ENCODE measurements at places on chromosomes 1 and 21.

DNA sequence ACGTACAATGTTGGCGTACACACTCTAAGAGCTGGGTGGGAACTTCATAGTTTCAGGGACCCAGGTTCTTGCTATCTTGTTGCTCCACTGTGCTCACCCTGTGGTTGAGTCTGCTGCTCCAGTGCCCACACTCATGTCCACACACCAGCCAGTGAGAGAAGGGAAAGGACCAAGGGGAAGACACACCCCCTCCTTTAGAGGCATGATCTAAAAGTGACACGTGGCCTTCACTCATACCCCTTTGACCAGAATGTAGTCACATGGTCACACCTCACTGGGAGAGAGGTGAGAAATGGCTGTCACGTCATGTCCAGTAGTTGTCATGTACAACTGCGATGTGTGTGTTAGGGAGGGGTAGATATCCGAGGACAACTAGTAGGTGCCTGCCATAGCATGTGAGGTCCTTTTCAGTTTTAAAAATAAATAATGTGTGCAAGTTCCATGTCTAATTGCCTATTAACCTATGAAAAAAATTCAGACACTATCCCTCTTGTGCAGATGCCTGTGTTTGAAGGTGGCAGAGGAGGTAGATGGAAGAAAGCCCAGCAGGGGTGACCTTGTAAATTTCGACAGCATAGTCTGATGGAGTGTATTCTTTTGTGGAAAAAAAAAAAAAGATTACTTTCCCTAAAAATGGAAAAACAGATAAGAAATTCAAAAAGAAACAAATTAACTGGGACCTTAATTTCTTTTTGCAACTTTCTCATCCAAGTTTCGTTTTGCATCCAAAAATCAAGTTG lies 149.6 kb downstream of the C1orf21 start:
- no peak for DNase-seq

DNA sequence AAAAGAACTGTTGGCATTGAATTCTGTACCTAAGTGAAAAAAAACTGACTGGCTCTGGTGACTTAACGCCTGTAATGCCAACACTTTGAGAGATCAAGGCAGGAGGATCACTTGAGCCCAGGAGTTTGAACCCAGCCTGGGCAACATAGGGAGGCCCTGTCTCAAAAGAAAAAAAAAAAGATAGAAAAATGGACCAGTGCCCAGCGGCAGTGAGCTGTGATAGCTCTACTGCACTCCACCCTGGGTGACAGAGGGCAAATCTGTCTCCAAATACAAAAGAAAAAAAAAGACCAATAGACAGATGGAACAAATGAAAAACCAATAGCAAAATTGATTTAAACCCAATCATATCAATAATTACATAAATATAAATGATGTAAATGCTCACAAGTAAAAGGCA lies 674 bp upstream of the AKR7A3 start:
- no peak for DNase-seq

GRCh38 chr21:38900499-38900898 lies 94.8 kb downstream of the ETS2 start:
- DNase-seq: no peak

DNA sequence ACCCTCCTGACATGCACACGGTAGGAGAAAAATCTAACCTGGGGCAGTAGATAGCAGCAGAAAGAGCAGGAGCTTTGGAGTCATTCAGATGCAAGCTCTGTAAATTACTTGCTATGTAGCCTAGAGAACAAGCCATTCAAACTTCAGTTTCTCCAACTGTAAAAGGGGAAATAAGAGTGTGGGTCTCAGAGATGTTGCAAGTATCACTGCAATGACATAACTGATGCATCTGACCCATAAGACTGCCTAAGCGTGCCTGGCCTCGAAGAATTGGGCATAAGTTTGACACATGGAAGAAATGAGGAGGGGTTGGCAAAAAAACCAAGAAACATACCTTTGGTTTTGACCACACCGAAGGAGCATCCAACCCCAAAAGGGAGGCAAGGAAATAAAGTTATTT lies 5.2 kb downstream of the AK2 start:
- DNase-seq: no peak

DNA sequence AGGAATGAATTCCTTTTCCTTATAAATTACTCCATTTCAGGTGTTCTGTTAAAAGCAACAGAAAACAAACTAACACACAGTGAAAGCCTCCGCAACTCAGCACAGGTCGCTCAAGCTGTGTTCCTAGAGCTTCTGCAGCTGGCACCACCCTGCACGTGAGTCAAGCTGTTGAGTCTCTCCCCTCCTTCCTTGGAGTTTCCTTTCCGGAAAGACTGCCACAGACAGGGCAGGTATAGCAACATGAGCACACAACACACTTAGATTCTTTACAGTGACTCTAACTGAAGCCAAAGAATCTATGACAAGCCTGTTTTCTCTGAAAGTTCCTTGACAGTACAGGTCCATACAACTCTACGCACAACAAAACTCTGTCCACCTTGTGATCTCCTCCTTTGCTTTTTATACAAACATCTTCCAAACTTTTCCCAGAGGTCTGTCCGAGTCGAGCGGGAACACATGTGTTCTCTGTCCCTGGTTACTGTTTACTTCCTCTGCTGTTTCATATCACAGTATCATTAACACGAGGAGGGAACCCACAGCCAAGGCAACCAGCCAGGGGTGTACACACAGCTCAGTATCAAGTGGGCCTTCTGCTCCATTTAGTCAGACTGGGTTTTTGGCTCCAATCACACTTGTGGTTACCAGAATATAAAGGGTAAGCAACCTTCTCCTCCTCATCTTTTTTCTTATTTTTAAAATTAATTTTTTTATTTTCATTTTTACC lies 38.7 kb upstream of the DESI2 start:
- DNase-seq: peak; percentile 29

DNA sequence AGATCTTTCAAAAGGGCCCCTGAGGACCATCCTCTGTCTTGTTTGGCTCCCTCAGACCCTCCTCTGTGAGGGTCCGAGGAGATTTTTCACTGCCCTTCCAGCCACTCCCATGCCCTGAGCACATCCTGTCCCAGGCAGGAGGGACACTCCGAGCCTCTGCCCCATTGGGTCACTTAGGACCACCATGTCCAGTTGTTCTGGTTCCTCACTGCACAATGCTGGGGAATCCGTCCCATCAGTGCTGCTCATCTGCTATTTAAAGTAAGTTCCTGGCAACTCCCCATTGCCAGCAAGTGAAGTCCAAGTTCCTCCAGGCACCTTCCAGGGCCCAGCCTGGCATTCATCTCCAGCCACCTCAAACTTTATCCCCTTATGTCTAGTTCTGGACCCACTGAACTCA lies 117.5 kb upstream of the GRIK3 start:
- DNase-seq: no peak

DNA sequence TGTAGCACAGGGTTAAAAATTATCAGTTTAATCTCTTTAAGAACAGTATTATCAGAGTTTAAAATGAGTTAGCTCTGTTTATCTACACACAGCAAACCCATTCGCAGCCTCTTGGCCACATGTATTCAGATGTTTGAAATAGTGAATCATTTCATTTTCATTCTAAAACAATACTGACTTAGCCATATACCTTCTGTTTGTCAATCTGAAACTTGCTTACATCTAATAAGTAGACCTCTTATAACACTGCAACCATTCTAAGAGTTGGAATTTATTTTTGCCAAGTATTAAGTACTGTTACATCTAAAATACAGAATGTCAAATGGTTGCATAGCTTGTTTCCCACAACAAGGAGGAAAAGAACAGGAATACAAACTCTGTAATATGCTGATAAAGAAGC lies 25.4 kb downstream of the ANGEL2 start:
- no peak for DNase-seq

GRCh38 chr1:53697721-53698383 lies 41.1 kb downstream of the GLIS1 start:
- DNase-seq: no peak

DNA sequence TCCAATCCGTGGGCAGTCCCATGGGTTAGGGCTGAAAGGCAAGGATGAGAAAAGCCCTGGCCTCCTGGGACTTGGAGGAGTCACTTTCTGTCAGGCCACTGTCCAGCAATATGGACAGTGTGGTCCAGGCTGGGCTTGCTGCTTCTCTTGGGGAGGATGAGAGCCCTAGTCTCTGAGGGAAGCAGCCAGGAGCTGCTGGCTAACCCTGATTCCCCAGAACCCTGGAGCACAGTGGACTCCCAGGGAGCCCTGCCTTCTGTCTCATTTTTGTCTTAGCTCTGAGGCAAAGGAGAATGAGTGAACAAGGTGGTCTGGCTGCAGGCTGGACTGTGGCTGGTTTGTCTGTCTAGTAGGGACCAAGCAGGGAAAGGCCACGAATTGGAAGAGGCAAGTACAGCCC lies 23.8 kb upstream of the EDN2 start:
- DNase-seq: no peak

DNA sequence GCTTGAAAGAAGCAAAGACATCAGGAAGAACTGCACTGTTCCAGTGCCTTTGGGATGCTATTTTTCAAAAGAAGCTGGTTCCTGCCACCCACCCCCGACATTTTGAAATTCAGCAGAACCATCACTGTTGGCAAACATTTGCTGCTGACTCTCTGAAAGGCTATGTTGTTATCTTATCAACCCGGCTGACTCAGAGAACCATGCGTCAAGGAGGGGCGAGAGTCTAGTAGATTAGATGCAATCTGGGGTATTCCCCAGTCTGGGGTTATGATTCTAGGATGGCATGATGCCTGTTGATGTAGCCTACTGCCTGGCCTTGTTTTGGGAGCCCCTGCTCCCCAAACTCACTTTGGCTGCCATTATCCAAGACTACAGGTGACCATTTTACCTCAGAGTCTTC lies 267.8 kb upstream of the RUNX1 start:
- no peak for DNase-seq

DNA sequence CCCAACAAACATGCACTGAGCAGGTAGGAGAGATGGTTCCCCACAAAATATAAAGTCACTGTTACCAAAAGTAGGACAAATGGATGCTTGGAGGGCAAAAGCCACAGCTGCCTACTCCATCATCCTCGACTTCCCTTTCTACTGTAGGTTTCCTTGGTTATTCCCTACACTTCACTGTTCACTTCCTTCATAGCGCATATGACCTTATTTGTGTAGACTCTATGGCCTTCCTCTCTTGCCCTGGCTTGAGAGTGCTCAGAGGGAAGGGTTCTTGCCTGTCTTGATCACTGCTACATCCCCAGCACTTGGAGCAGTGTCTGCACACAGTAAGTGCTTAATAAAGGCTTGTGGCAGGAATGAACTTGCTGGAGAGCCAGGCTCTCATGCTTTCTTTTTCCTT lies 14.6 kb upstream of the TRNP1 start:
- DNase-seq: no peak

- no peak for DNase-seq
Measured at GRCh38 chr1:55127827-55128343, 87.3 kb downstream of the USP24 start.

- no peak for DNase-seq
Measured at GRCh38 chr1:200452850-200453552, 43.2 kb upstream of the ZNF281 start.

DNA sequence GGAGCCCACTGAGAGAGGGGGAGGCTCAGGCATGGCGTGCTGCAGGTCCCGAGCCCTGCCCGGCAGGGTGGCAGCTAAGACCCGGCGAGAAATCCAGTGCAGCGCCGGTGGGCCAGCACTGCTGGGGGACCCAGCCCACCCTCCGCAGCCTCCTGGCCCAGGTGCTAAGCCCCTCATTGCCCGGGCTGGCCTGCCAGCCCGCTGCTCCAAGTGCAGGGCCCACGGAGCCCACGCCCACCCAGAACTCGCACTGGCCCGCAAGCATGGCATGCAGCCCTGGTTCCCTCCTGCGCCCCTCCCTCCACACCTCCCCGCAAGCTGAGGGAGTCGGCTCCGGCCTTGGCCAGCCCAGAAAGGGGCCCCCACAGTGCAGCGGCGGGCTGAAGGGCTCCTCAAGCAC lies 61.5 kb downstream of the C21orf91 start:
- DNase-seq: no peak

DNA sequence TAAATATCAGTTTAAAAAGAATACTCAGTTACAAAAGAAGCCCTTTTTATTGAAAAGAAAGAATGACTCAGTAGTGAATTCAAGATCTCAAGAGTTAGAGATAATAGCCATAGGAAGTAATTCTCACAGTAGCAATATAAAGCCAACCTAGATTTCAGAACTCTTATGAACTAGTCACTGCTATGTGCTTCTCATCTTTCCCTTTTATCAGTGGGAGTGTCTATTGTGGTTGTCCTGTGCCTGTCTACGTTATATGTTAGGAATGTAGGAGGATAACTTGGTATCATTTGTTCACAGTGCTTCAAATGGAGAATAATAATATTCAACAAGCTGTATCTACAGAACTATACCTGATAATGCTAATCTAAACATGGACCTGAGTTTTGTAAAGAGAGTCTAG lies 73.1 kb upstream of the RGS21 start:
- DNase-seq: no peak

- DNase-seq: no peak
Measured at GRCh38 chr1:62373221-62373620, 54.0 kb upstream of the KANK4 start.

GRCh38 chr1:227729881-227730629 lies 5.0 kb downstream of the JMJD4 start:
- peak; percentile 24 for DNase-seq

GRCh38 chr1:59220356-59220755 lies 76.5 kb upstream of the FGGY start:
- DNase-seq: no peak

GRCh38 chr1:45879885-45880598 lies 76.6 kb downstream of the MAST2 start:
- DNase-seq: no peak

GRCh38 chr1:108016451-108016920 lies 51.5 kb upstream of the VAV3 start:
- peak; percentile 72 for DNase-seq

All from astrocyte of the cerebellum (primary cell).